ENCODE measurements at places on chromosomes 7 and 10.
A peak's percentile ranks its signal among the peaks of the same experiment; 100 is the strongest.

DNA sequence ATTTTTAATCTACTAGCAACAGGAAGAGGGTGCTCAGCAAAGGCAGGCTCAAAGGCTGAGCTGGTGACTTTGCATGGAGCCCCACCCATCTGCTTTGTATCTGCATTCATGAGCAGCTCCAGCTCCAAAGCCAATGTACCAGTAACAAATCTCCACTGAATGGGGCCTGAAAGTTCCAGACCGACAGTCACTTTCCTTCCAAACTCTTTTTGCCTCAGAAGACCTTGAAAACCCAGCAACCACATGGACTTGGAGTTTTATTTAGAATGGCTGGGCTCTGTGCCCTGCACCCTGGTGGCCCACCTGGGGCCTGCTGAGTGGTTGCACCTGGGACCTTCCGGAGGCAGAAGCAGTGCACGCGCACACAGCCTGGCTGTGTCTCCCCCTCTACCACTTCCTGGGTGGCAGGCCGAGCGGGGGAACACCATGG, 195.0 kb upstream of the PLXNA4 start:
- DNase-seq, result no peak

DNA sequence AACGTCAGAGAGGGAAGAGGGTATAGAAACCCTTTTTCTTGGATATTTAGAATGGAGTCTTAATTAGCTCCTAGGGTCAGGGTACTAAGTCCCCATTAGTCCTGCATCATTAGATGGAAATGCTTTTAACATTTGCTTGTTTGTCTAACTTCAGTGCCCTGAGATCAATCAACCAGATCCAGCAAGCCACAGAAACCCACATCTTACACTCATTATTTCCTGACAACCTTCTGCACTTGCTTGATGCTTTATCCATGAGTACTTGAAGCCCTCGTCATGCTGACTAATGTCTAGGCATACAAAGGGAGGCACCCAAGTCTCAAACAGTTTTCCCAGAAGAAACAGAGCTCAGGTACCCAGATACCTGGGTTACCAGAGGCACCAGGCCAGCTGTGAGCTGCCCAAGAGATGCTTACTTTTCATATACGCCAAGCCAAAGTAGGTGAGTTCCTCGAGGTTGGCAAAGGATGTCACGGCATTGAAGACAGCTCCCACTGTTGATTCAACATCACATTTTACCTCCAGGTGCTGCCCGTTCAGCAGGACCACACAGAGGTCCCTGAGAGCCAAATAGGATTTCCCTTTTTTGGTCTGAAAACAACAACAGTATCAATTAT, 42.7 kb downstream of the FRMPD2 start:
- peak; percentile 14 for DNase-seq

DNA sequence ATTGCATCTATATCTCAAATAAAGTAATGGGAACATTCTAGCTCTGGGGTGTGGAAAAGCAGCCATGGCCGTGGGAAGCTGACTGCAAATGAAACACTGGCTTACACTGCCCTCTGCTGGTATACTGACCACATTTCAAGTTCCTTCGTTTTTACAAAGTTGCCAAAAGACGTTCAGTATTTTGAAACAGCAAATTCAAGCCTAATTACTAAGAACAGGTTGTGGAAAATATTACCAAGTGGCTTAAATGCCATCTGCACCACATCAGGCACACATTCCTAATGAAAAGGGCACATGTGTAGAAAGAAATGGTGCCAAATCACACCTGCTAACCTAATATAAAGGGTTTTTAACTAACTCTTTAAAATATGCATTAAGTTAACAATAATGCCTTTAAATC, 83.9 kb downstream of the JAZF1 start:
- DNase-seq, result peak; percentile 42

DNA sequence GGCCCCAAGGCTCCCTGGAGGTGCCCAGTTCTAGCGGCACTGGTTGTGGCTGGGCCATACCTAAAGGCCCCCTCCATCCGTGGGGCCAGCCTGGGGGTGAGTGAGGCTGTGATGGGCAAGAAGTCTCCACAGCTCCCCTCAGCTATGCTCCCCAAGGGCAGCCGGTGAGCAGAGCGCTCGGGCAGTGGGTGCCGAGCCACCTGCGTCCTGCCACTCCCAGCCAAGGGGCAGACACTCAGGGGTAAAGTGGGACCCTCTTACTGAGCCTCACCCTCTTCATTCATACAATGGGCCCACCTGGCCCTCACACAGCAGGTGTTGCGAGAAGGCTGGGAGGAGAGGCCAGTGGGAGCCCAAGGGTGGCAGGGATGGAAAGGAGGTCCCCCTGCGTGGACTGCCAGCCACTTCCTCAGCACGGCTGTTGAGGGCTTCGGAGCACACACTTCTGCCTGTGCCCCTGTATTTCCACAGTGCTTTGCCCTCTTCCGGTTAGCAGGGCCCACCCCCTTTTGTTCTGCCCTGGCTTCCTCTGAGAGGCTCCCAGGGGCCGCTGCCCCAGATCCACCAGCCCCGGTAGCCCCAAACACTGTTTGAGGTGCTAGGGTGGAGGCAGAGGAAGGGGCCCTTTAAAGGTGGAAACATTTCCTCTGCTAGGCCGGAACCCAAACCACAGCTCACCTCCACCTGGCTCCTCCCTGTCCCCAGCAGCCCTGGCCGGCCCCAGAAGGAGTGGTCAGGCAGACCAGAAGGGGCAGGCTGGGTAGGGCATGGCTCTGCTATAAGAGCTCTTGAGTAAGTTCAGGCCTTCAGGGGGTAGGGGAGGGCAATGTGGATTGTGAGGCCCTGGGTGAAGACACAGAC, 16.4 kb upstream of the C10orf105 start:
- peak; percentile 35 for DNase-seq

DNA sequence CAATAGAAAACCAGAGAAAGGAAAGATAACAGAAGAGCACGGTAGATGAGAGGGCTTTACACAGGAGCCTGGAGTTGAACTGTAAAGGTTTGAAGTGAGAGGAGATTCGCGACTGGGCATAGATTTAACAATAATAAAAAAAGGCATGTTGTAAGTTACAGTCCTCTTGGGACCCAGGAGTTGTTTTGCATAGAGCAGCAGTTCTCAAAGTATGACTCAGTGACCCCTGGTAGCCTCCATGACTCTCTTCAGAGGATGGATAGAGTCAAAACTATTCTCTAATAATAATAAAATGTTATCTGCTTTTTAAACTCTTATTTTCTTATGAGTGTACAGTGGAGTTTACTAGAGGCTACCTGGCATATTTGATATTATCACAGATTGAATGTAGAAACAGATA, 262.3 kb downstream of the SORCS3 start:
- DNase-seq, result no peak
